ENCODE measurements at places on chromosomes 16 and 17. TPM values are rescaled to one million over a fixed set of nuclear protein-coding genes. Genes with fewer than 3 reads are reported as not detected.

Gene MTSS2
- total RNA-seq: 82.3 TPM

Gene FBXL19
- total RNA-seq: 55.1 TPM

Gene ADAD2
- total RNA-seq: not detected

- H3K4me1 ChIP-seq: no peaks in the 10 kb centered on the region
- peak; percentile 92 for DNase-seq
- H3K27ac ChIP-seq: no peak overlapping the region
- no peaks in the 10 kb centered on the region for H3K27me3 ChIP-seq
- no peaks in the 10 kb centered on the region for H3K36me3 ChIP-seq
- H3K4me3 ChIP-seq: no peak overlapping the region
Measured at GRCh38 chr16:14409563-14409962, 220.5 kb downstream of the PARN start.

Gene OTOP3
- total RNA-seq: not detected

DNA sequence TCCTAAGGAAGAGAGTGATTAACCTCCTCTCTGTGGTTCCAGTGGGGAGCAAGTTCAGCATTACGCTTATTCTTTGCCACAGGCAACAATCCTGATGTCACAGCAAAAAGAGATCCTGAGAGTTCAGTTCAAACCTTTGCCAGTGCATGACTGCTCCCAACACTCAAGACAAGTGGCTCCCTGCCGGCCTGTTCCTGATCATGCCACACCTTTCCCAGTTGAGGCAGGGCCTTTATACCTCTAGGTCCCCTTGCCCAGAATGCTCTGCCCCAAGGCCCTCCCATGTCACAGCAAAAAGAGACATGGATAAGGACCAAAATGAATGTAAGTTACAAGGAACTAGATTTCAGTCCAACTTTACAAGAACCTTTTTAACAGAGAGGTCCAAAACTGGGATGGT, 31.0 kb upstream of the ARHGAP23 start:
- no peaks in the 10 kb centered on the region for H3K4me1 ChIP-seq
- no peak overlapping the region for H3K4me3 ChIP-seq
- H3K27ac ChIP-seq: no peak overlapping the region
- H3K27me3 ChIP-seq: no peaks in the 10 kb centered on the region
- peaks cover 34% of the 10 kb centered on the region for H3K36me3 ChIP-seq

DNA sequence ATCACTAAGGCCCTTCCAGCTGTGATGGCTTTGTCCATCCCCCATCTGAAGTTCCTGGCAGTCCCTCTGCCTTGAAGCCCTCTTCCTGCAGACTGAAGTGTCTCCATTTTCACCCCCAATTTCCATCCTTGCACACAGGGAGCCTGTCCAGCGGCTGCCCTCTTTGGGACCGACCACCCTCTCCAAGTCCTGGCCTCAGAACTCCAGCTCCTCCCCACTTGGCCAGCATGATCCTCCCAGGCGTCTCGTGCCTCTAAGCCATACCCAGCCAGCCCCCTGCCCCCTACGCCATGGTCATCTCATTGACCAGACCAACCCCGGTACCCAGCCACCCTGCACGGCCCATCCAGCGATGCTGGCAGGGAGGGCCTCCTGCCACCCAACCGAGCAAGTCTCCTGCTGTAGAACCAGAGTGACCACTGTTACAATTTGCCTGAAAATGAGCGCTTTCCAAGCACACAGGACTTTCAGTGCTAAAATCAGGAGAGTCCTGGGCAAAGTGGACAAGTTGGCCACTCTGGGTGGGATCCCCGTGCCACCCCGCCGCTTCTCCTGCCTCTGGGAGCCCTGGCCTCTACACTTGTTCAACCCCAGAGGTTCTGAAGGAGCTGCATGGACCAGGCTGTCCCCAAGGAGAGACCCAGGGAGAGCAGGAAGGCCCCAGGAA, 362.0 kb downstream of the SEC14L1 start:
- H3K36me3 ChIP-seq: no peaks in the 10 kb centered on the region
- no peak overlapping the region for H3K27ac ChIP-seq
- no peak overlapping the region for H3K4me3 ChIP-seq
- H3K27me3 ChIP-seq: no peaks in the 10 kb centered on the region
- H3K4me1 ChIP-seq: no peaks in the 10 kb centered on the region
- DNase-seq: no peak

Gene PRRT2
- 19.7 TPM for total RNA-seq

DNA sequence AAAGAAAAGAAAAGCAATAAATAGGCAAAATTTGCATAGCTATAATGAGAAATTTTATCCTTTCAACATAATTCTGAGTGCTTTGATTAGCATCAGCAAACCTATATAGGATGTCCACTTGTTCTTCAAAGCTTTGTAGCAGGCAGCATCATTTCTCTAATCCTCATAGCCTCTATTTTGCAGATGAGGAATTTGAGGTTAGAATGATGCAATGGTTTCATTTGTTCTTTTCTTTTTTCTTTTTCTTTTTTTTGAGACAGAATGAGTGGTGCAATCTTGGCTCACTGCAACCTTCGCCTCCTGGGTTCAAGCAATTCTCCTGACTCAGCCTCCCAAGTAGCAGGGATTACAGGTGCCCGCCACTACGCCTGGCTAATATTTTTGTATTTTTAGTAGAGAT, 594.4 kb downstream of the TOX3 start:
- peaks cover 9% of the 10 kb centered on the region for H3K4me1 ChIP-seq
- no peak for DNase-seq
- H3K27me3 ChIP-seq: no peaks in the 10 kb centered on the region
- no peak overlapping the region for H3K4me3 ChIP-seq
- no peak overlapping the region for H3K27ac ChIP-seq

- no peak overlapping the region for H3K27ac ChIP-seq
- DNase-seq: no peak
- H3K36me3 ChIP-seq: no peaks in the 10 kb centered on the region
Measured at GRCh38 chr16:898761-899682, 71.8 kb downstream of the LMF1 start.

Gene SHBG
- 2.8 TPM for total RNA-seq

GRCh38 chr17:20771104-20771503, 191.6 kb downstream of the CDRT15L2 start:
- no peaks in the 10 kb centered on the region for H3K4me1 ChIP-seq
- H3K27me3 ChIP-seq: no peaks in the 10 kb centered on the region
- no peak overlapping the region for H3K4me3 ChIP-seq

DNA sequence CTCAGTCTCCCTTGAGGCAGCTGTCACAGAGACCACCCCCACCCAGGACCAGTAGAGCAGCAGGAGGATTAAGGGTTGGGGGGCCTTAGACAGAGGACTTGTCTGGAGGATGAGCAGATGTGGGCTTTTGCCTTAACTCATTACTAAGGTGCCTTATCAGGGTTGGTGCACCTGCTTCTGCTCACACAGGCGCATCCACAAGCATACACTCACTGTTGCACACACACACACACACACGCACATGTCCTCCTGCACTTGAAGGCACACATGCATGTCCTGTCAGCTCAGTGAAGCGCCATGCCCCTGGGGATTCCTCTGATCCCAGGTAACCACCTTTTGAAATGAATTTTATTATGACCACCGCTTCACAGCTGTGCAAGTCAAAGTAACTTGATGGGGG, 1.2 kb downstream of the GFAP start:
- H3K27me3 ChIP-seq: peaks cover 3% of the 10 kb centered on the region
- no peak overlapping the region for H3K27ac ChIP-seq
- no peaks in the 10 kb centered on the region for H3K36me3 ChIP-seq

DNA sequence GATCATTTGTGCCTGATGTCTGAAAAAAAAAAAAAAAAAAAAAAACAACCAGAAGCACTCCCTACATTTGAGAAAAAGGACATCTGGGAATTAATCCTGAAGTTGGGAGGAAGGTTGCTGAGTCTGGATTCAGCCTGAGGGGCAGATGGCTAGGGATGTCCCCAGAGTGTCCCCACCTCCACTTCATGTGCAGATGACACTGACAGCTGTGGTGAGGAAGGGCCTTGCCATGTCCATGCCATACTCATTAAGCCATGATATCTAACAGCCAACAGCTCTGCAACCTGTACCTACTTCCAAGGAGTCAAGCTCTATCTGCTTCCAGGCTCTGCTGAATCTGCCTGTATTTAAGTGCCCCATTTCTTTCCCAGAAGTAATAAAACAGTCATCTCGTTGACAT, 356.0 kb downstream of the CA10 start:
- H3K4me1 ChIP-seq: no peaks in the 10 kb centered on the region
- no peak overlapping the region for H3K4me3 ChIP-seq
- no peak overlapping the region for H3K27ac ChIP-seq
- no peak for DNase-seq
- H3K36me3 ChIP-seq: no peaks in the 10 kb centered on the region
- H3K27me3 ChIP-seq: no peaks in the 10 kb centered on the region

GRCh38 chr16:10896165-10896564, 19.2 kb downstream of the CIITA start:
- no peak overlapping the region for H3K4me3 ChIP-seq
- no peak for DNase-seq
- H3K4me1 ChIP-seq: no peaks in the 10 kb centered on the region
- no peak overlapping the region for H3K27ac ChIP-seq
- H3K27me3 ChIP-seq: no peaks in the 10 kb centered on the region

DNA sequence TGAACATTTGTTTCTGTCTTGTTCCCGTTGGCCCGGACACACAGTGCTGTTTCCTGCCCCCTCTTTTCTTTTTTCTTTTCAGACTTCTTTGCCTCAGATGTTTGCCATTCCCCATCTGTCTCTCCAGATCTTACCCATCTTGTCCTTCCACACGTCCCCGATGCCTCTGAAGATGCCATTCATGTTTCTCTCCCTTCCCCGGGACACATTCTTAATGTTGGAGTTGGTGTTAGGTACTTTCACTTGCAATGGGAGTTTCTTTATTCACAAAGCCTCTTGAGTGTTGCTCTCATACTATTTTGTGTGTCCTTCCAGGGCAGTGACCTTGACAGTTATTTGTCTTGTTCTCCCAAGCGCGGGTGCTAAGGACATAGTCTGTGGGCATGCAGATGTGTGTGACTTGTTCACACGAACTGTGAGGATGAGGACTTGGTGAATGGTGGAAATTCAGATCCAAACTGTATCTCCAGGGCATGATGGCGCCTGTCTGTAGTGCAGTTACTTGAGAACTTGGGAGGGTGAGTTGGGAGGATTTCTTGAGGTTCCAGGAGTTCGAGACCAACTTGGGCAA, 8.3 kb downstream of the SEC14L1 start:
- DNase-seq: no peak
- no peaks in the 10 kb centered on the region for H3K27me3 ChIP-seq
- peaks cover 4% of the 10 kb centered on the region for H3K36me3 ChIP-seq
- H3K4me1 ChIP-seq: peaks cover 48% of the 10 kb centered on the region

DNA sequence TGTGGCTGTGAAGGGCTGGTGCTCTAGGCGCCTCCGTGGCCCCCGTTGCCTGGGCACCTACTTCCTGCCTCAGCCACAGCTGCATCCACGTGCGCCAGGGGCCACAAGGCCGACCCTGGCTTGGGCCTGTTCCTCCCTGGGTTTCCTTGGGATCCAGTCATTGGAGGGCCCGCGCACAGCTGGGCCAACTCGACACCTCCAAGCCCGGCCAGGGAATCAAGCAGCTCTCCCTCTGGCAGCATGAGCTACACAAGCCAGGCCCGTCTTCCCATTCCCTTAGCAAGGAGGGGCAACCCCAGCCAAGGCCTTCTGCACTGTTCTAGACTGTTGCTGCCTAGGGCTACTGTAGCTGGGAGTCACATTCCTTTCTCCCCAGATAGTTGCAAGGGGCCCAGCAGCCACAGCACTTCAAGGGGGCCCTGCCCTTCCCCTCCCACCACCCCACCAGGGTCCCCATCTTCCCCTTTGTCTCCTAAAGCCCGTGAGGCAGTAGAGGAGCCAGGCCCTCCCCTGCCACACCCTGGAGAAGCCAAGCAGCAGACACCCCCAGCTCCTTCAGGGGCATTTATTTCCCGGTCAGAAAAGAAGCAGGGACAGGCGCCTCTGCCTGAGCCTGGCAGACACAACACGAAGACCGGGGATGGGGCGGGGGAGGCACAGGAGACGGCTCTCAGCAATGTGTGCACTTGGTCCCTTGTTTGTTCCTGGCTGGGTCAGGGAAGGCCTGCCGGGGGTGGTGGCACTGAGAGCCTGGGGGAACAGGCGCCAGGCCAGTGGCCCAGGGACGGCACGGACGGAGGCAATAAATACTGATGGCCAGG, 3.8 kb downstream of the ARHGDIA start:
- peaks cover 43% of the 10 kb centered on the region for H3K4me1 ChIP-seq
- peak overlapping the region; percentile 96 for H3K27ac ChIP-seq
- no peaks in the 10 kb centered on the region for H3K36me3 ChIP-seq

Gene MT3
- total RNA-seq: not detected

DNA sequence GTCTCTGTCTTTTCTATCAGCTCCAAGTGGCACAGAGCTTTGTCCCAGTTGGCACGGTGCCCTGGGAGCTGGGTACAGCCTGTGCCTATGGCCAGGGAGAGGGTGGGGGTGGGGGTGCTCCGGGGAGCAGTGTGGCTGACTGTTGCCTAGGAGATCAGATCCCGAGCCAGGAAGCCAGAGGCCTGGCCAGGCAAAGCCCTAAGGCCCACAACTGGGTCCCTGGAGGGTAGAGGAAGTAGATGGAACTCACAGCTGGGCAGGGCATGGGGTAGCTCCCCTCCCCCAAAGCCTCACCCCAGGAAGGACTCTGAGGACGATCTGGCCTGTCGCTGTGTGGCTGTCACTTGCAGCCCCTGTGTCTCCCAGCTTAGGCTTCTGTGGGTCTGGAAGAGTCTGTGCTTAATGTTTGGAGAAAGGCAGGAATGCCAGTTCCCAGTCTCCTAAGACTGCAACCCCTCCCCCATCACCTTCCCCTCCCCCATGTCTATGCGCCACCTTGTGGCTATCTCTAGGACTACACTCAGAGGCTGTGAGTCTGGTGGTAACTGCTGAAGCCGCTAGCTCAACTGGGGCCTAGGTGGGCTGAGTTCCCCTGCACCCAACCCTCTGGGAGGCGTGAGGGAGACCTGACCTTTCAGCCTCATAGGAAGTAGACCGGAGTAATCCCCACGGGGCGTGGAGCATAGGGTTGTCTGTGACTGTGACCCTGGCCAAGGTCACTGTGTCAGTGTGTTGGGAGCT, 12.6 kb downstream of the THRA start:
- H3K36me3 ChIP-seq: no peaks in the 10 kb centered on the region
- H3K4me1 ChIP-seq: peaks cover 57% of the 10 kb centered on the region
- peak; percentile 76 for DNase-seq
- peak overlapping the region; percentile 89 for H3K27ac ChIP-seq
- H3K4me3 ChIP-seq: no peak overlapping the region
- H3K27me3 ChIP-seq: no peaks in the 10 kb centered on the region

Gene ANTKMT
- total RNA-seq: 62.5 TPM

DNA sequence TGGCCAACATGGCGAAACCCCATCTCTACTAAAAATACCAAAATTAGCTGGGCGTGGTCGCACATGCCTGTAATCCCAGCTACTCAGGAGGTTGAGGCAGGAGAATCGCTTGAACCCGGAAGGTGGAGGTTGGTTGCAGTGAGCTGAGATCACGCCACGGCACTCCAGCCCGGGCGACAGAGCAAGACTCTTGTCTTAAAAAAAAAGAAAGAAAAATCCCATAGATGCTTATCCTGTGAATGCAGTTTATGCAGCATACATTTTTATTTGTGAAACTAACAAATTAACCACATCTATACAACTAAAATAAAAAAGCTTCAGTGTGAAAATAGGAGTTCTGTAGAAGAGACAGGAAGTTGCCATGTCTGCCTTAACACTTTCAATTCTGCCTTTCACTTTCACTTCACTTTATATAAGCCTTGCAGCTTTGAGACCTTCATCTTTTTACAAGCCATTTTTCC, 7.1 kb downstream of the IGSF6 start:
- no peak overlapping the region for H3K4me3 ChIP-seq
- no peaks in the 10 kb centered on the region for H3K4me1 ChIP-seq
- peak; percentile 48 for DNase-seq
- H3K27ac ChIP-seq: no peak overlapping the region

Gene LRRC36
- total RNA-seq: 0.11 TPM
